Hematopoietic multipotent progenitor cell treated with erythropoietin and hydrocortisone succinate and interleukin-3 and kit ligand, for 15 days (in vitro differentiated cells): ENCODE measurements at places on chromosomes 1 and 21.

DNA sequence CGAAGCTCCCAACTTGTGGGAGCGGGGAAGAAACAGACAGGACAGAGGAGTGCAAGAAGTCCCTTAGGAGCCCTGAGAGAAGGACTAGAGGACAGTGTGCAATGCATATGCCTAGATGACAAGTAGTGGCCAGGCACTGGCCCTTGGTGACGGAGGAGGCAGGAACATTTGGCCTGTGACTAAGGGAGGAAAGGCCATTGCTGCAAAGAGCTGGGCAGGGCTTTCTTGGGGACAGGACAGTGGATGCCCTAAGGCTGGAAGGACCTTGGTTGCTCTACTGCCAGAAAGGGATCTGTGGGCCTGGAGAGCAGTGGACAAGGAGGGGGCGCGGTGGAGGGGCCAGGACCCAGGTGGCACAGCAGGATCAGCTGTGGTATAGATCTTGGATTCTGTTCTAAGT, 481.3 kb downstream of the CAMTA1 start:
- DNase-seq, result no peak

- no peak for DNase-seq
These were observed 908 bp downstream of the CD53 start for GRCh38 chr1:110873856-110874255.

GRCh38 chr1:169601096-169601881, 15.0 kb upstream of the F5 start:
- DNase-seq, result no peak

DNA sequence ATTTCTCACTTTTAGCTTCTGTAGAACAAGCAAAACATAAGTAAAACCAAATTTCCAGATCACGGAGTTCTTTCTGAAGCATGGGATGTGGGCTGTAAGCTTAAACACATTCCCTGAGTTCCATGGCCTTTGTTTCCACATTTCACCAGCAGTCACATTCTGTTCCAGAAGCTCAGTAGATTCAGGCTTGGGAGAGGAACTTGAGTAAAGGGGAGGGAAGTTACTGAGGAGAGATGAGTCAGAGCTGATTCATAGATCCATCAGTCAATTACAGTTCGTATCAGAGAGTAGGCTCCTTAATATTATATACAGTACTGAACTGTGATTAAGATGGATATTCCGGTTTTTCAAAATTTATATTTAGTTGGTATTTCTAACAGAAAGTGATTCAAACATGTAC, 614.3 kb downstream of the NCAM2 start:
- DNase-seq, result no peak

GRCh38 chr1:166273618-166274017, 106.8 kb upstream of the FAM78B start:
- no peak for DNase-seq

DNA sequence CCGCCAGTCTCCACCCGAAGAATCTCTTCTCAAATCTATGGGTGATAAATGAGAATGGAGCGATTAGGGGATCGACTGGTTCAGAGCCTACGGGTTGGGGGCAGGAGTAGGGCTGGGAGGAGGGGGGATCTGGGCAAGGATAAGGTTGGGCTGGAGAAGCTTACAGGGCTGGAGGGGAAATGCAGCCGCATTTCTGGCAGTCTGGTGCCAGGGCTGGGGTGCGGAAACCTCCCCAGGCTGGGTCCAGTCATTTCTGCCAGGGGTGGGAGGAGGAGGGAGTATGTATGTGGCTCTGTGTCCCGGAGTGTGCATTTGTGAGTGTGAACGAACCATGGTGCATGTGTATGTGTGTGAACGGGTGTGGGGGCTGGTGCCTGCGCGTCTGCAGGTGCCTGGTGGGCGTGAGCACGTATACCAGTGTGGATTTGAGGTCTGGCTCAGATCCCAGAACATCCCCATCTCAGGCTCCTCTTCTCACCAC, 10.2 kb downstream of the C1orf216 start:
- no peak for DNase-seq

- DNase-seq, result no peak
These were observed 11.8 kb downstream of the AGT start for GRCh38 chr1:230701895-230702768.

DNA sequence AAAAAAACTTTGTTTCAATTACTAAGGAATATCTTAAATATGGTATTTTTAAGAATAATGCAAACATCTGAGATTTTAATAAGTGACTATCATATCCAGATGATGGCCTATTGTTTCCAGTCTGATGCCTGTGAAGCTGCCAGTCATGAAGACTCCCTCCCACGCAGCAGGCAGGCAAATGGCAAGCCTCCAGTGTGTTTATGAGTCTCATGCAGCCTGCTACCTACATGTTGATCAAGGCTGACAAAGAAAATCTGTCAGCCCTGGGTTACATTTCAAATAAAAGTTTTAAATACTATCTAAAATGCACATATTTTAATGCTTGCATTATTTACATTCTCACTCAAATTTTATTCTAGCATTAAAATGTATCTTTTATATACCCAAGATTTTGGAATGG, 137.6 kb upstream of the RNPC3 start:
- DNase-seq, result no peak

- DNase-seq, result no peak
These were observed 88.2 kb upstream of the SLC25A33 start for GRCh38 chr1:9451081-9451480.

GRCh38 chr1:112026501-112026900, 37.0 kb upstream of the KCND3 start:
- no peak for DNase-seq

DNA sequence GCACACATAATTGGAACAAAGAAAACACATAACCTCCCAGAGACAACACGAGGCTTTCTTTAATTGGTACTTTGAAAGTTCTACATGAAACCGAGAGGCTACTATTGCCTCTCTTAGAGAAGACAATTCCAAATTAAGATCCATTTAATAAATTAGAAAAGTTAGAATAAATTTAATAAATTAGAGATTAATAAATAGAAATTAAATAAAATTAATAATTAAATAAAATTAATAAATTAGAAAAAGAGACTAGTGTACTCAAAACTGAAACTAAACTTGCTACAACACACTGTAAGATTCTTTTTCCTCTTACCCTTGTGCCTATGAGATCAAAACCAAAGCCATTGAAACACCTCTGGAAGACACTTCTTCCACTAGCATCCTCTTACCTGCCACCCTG, 199.0 kb downstream of the URB2 start:
- no peak for DNase-seq

DNA sequence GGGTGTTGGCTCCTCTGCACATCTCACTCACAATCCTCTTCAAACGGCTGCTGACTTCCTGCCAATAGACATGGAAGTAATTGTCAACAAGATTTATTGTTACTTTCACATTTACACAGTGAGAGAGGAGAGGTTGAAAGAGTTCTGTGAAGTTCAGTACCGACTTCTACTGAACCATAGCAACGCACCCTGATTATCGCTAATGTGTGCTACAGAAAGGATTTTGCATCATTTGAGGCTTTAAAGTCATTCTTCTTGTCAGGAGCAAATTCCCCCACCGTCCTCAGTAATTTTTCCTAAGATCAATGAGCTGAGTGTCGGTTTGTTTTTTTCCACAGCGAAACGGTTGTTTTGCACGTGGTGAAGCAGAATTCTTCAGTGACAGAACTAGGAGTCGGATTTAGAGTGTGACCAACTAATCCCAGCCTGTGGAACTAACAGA, 361.0 kb downstream of the ADGRL2 start:
- no peak for DNase-seq

DNA sequence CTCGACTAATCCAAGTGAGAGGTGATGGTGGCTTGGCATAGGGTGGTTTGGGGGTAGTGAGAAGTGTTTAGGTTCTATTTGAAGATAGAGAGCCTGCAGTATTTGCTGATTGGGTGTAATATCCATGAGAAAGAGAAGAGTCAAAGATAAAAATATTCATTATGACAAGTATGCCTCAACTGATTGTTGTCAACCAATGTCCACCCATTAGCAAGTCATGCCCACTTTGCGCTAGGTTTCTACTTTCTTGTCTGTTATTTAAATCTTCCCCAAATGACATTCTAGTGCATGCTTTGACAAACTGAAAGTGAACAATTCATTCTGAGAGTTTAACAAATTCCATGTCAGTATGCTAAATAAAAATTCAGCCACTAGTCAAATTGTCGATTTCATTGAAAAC, 3.8 kb upstream of the XCL1 start:
- DNase-seq, result no peak

GRCh38 chr1:236761397-236762132, 33.5 kb upstream of the MTR start:
- no peak for DNase-seq

DNA sequence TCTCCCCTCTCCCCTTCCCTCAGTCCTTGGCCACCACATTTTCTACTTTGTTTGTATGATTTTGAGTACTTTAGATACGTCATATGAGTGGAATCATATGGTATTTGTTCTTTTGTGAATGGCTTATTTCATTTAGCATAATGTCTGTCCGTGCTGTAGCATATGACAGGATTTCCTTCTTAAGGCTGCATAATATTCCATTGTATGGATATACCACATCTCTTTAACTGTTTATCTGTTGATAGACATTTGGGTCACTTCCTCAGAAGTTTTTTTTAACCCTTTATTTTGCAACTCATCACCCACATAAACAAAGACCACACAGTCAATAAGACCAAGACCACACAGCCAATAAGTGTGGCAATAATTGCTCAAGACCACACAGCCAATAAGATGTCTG, 24.9 kb downstream of the FAM163A start:
- DNase-seq, result no peak

GRCh38 chr1:183490932-183491331, 18.6 kb downstream of the SMG7 start:
- no peak for DNase-seq
